ENCODE measurements at places on chromosomes 6 and 20.

GRCh38 chr20:54110457-54110856 is 40.1 kb upstream of the BCAS1 start:
- no peak for DNase-seq

GRCh38 chr6:13273931-13274706 is 54.2 kb downstream of the TBC1D7 start:
- DNase-seq, result peak; percentile 51

DNA sequence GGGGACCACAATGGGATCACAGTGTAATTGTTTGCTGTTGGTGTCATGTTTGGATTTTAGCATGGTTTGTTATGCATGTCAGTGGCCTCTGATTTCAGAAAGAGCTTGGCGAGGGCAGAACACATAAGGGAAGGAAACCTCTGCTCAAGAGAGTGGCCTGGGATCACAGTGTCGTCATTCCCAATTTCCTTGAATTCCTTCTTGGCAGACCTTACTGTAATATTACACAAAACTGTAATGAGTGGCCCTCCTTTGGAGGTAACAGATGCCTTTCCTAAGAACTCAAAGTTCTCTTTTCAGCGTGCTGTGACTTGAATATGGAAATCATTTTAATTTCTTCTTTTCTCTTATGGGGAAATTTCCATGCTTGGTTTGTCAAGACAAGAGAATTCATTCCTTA is 46.9 kb downstream of the JAG1 start:
- DNase-seq, result no peak

DNA sequence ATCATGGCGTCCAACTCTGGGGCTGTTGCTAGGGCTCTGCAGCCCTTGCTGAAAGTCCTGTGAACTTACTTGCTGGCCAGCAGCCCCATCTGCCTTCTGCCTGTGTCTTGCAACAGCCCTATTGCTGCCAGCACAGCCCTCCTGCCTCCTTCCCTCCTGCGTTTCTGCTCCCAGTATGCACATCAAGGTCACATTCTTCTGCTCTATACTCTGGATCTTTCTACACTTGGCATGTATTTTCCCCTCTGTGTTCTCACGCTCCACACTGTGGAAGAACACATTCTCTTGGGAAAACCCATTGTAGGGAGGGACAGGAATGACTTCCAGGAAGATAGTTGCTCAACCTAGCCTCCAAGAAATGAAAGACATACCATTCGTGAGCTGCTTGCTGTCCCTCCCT is 80.9 kb upstream of the PHACTR2 start:
- DNase-seq, result no peak

- no peak for DNase-seq
Observed at GRCh38 chr6:27836141-27836782, 75.9 kb downstream of the OR2B2 start.
